Purkinje cell (primary cell): ENCODE measurements at places on chromosomes 13 and 19. TPM values are rescaled to one million over a fixed set of nuclear protein-coding genes. Genes with fewer than 3 reads are reported as not detected.

ERICH4 gene
- polyA plus RNA-seq, result not detected in 2 replicates

ITGBL1 gene
- not detected in 2 replicates for polyA plus RNA-seq

ZNF709 gene
- 2.4 and 4.3 TPM in 2 replicates for polyA plus RNA-seq

UHRF1 gene
- 0.11 TPM in 1 of 2 replicates, not detected in the other for polyA plus RNA-seq

KLK14 gene
- polyA plus RNA-seq, result not detected in 2 replicates

FREM2 gene
- polyA plus RNA-seq, result 0.90 and 1.7 TPM in 2 replicates

CYTH2 gene
- 10.5 and 12.6 TPM in 2 replicates for polyA plus RNA-seq

SMAD9 gene
- 8.5 and 9.7 TPM in 2 replicates for polyA plus RNA-seq

GET3 gene
- polyA plus RNA-seq, result 20.2 and 38.0 TPM in 2 replicates

CEACAM1 gene
- 0.32 TPM in 1 of 2 replicates, not detected in the other for polyA plus RNA-seq

ZNF568 gene
- 8.0 and 13.4 TPM in 2 replicates for polyA plus RNA-seq

CD70 gene
- polyA plus RNA-seq, result 2.3 TPM in 1 of 2 replicates, not detected in the other

CEACAM8 gene
- 0.27 and 1.6 TPM in 2 replicates for polyA plus RNA-seq

CLEC4M gene
- polyA plus RNA-seq, result 0.44 TPM in 1 of 2 replicates, not detected in the other

ZNF221 gene
- polyA plus RNA-seq, result 4.2 TPM in 1 of 2 replicates, not detected in the other

LGI4 gene
- polyA plus RNA-seq, result 2.8 and 6.4 TPM in 2 replicates

ZNF677 gene
- polyA plus RNA-seq, result 18.1 and 19.4 TPM in 2 replicates

EBI3 gene
- polyA plus RNA-seq, result not detected in 2 replicates

ZNF837 gene
- polyA plus RNA-seq, result not detected in 2 replicates

FOXA3 gene
- not detected in 2 replicates for polyA plus RNA-seq

CD79A gene
- not detected in 2 replicates for polyA plus RNA-seq

PRR12 gene
- polyA plus RNA-seq, result 0.06 and 0.07 TPM in 2 replicates

C19orf73 gene
- polyA plus RNA-seq, result 4.2 TPM in 1 of 2 replicates, not detected in the other

ATP8A2 gene
- polyA plus RNA-seq, result 25.3 and 36.4 TPM in 2 replicates

CACTIN gene
- polyA plus RNA-seq, result 0.78 and 3.6 TPM in 2 replicates

KASH5 gene
- not detected in 2 replicates for polyA plus RNA-seq

VSTM1 gene
- polyA plus RNA-seq, result not detected in 2 replicates

CCL25 gene
- polyA plus RNA-seq, result not detected in 2 replicates

KPNA3 gene
- polyA plus RNA-seq, result 23.6 and 27.4 TPM in 2 replicates

B3GLCT gene
- polyA plus RNA-seq, result 9.0 and 10.5 TPM in 2 replicates

CLASRP gene
- polyA plus RNA-seq, result 1.2 and 2.1 TPM in 2 replicates

B3GNT3 gene
- not detected in 2 replicates for polyA plus RNA-seq

NFKBIB gene
- 2.4 and 3.0 TPM in 2 replicates for polyA plus RNA-seq

PTPRH gene
- 1.0 TPM in 1 of 2 replicates, not detected in the other for polyA plus RNA-seq

BRCA2 gene
- polyA plus RNA-seq, result 0.09 TPM in 1 of 2 replicates, not detected in the other

FFAR2 gene
- not detected in 2 replicates for polyA plus RNA-seq

SLITRK6 gene
- 0.82 TPM in 1 of 2 replicates, not detected in the other for polyA plus RNA-seq

CYSLTR2 gene
- polyA plus RNA-seq, result not detected in 2 replicates

RNF17 gene
- polyA plus RNA-seq, result not detected in 2 replicates

CGB8 gene
- polyA plus RNA-seq, result not detected in 2 replicates

WDR87 gene
- polyA plus RNA-seq, result not detected in 2 replicates

SHISA7 gene
- 0.62 TPM in 1 of 2 replicates, not detected in the other for polyA plus RNA-seq

INSL3 gene
- polyA plus RNA-seq, result not detected in 2 replicates

TMC4 gene
- not detected in 2 replicates for polyA plus RNA-seq

OR7C1 gene
- polyA plus RNA-seq, result 0.09 and 0.10 TPM in 2 replicates

VAV1 gene
- polyA plus RNA-seq, result 0.12 TPM in 1 of 2 replicates, not detected in the other

MAMSTR gene
- 1.0 and 1.9 TPM in 2 replicates for polyA plus RNA-seq
